Activated T-helper 2 cell treated with anti-CD3 and anti-CD28 coated beads, Interferon-gamma antibody, Interleukin-2, Interleukin-4, amounts not matched to agents 10 μg/mL and 5 μg/mL and 100 μg/mL, durations not matched to agents 14 hours and 24 hours and 36 hours (primary cell): ENCODE measurements at places on chromosomes 5 and 9. TPM values are rescaled to one million over a fixed set of nuclear protein-coding genes. Genes with fewer than 3 reads are reported as not detected.

The SPINK7 gene
- total RNA-seq = not detected in 2 replicates

DNA sequence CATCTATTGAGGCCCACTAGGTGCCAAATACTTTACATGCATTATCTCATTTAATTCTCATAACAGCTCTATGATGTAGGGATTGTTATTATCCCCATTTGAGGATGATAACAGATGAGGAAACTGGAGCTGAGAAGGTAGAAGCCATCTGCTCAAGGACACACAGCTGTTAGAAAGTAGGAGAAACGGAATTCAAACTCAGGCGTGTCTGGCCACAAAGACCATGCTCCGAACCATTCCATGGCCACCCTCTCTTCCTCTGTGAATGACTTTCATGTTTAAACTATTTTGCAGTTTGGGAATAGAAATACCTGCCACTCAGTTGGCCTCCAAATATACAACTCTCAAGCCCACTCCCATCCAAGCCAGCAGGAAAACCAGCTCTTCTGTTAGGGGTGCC, 87.6 kb upstream of the ANKRD55 start:
- H3K27me3 ChIP-seq = no peaks in the 10 kb centered on the region
- H3K4me3 ChIP-seq = no peak overlapping the region
- no peak for DNase-seq

DNA sequence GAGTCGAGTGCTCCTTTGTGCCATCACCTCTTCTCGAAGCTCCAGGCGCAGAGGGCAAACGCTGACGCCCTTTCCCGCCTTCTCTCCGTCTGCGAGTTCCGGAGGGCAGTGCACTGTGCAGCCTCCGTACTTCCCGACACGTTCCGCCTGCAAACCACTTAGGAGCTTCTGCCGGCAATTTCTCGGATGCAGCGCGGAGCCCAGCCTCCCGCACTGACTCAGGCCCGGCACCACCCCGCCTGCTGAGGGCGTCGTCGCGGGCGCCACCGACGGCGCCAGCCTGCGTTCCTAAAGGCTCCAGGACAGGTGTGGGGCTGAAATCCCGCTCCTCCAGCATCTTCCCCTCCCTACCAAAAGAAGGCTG, 9.3 kb upstream of the TRIM36 start:
- no peak overlapping the region for H3K27ac ChIP-seq
- no peak for DNase-seq
- no peaks in the 10 kb centered on the region for H3K36me3 ChIP-seq
- peaks cover 87% of the 10 kb centered on the region for H3K27me3 ChIP-seq

The C9orf50 gene
- not detected in 2 replicates for total RNA-seq

DNA sequence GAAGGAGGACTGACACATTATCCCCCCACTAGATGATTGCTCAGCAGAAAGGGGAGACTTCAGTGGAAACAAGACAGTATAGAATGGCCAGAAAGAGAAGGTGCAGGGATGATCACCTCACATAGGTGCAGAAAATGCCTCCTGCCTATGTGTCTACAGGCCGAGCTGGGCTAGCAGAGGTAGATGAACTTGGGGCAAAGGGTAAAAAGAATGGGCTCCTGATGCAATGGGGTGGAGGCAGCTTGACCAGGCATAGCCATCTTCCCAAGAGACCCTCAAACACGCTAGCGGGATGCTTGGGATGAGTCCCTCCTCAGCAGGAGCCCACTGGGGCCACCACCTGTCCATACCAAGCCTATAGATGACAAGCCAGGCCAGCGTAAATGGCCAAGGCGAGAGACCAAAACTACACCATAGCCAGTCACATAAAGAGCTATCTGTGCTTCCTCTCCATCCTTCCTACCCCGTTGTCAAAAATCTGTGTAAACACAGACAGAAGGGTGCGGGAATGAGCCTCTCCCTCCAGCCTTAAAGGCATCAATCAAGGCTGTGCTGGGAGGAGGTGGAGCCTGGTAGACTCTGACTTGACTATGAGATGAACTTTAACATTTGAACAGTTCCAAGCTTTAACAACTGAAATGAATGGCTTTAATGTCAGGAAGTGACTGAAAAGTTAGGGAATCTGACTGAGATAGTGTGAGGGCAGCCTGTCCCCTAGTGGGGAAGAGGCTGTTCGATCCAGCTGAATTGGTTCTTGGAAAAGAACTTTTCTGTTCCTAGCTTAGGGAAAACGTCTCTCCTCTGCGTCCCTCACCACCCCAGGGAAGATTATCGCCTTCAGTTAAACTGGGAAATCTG, 10.4 kb downstream of the C9orf152 start:
- no peaks in the 10 kb centered on the region for H3K36me3 ChIP-seq
- no peak overlapping the region for H3K4me3 ChIP-seq
- DNase-seq = no peak

GRCh38 chr5:124206540-124206939, 539.9 kb downstream of the ZNF608 start:
- no peak overlapping the region for H3K4me3 ChIP-seq
- DNase-seq = no peak
- H3K27ac ChIP-seq = no peak overlapping the region

The FER gene
- total RNA-seq = 7.0 and 7.3 TPM in 2 replicates

The IFNK gene
- not detected in 2 replicates for total RNA-seq

The MPDZ gene
- not detected in 2 replicates for total RNA-seq

GRCh38 chr9:79568337-79569101, 3.2 kb upstream of the TLE4 start:
- no peak for DNase-seq
- H3K4me1 ChIP-seq = peaks cover 12% of the 10 kb centered on the region
- H3K4me3 ChIP-seq = no peak overlapping the region
- peaks cover under 1% of the 10 kb centered on the region for H3K36me3 ChIP-seq
- H3K27me3 ChIP-seq = peaks cover 14% of the 10 kb centered on the region

The TGFBI gene
- total RNA-seq = not detected in 2 replicates

DNA sequence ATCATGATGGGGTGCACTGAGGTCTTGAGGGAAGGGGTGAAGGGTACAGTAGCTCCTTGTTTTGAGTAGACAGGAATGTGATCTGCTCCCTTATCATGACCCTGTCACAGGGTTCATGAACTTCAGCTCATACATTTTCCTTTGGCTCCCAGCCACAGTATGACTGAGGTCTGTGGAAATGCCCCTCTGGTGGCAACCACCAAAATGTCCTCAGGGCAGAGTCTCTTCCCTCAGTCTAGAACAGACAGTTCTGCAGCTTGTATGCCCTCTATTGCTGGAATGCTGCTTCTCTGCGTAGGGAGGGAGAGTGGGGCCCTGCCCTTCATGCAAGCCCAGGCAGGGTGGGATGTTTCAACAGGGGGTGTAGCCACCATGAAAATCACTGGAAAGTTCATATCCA, 53.8 kb upstream of the SNCAIP start:
- DNase-seq = no peak
- H3K36me3 ChIP-seq = no peaks in the 10 kb centered on the region
- no peaks in the 10 kb centered on the region for H3K4me1 ChIP-seq

The MARCOL gene
- total RNA-seq = not detected in 2 replicates

The CTXN3 gene
- not detected in 2 replicates for total RNA-seq

- H3K27ac ChIP-seq = no peak overlapping the region
- peaks cover 34% of the 10 kb centered on the region for H3K27me3 ChIP-seq
- peaks cover 15% of the 10 kb centered on the region for H3K4me1 ChIP-seq
- H3K4me3 ChIP-seq = peak overlapping the region; percentile 77
- peak; percentile 60 for DNase-seq
- H3K36me3 ChIP-seq = no peaks in the 10 kb centered on the region
These were observed 502 bp upstream of the CERCAM start for GRCh38 chr9:128420060-128420650.

DNA sequence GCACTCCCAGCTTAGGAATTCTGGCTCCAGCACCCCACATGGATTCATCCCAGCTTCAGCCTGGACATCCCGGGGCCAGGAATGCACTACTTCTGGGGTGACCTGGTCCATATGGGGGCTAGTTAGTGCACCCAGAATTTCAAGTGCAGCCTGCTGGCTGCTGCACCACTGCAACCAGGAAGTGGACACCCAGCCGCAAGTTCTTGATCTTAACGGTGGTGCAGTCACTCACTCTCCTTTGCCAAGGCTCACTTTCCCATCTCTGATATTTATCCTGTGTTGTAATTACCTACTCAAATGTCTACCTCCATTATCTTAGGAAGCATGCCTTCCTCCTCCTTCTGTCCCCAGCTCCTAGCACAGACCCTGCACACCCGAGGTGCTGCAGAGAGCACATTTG, 26.2 kb upstream of the RAB14 start:
- H3K27me3 ChIP-seq = no peaks in the 10 kb centered on the region
- no peaks in the 10 kb centered on the region for H3K36me3 ChIP-seq
- no peak for DNase-seq
- H3K27ac ChIP-seq = no peak overlapping the region

DNA sequence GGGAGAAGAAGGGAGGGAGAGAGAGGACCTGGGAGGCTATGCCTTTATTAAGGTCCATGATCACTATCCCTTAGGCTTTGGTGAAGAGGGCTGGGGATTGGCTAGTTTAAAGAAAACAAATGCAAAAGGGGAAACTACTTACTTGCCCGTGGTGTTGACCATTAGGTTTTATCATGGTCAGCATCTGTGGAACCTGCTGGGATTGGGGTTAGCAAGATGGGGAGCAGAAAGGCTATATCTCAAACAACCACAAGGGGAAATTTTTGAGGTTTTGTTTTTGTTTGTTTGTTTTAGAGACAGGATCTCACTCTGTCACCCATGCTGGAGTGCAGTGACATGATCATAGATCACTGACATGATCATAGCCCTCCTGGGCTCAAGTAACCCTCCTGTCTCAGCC, 9.0 kb upstream of the RAD23B start:
- no peaks in the 10 kb centered on the region for H3K36me3 ChIP-seq
- H3K4me3 ChIP-seq = no peak overlapping the region
- peaks cover 34% of the 10 kb centered on the region for H3K27me3 ChIP-seq
- DNase-seq = no peak
- no peak overlapping the region for H3K27ac ChIP-seq

GRCh38 chr9:127970401-127971313, 10.1 kb downstream of the EEIG1 start:
- H3K36me3 ChIP-seq = peaks cover 27% of the 10 kb centered on the region
- peak; percentile 73 for DNase-seq
- peak overlapping the region; percentile 71 for H3K4me3 ChIP-seq
- H3K27ac ChIP-seq = peak overlapping the region; percentile 91
- H3K27me3 ChIP-seq = no peaks in the 10 kb centered on the region

- no peak for DNase-seq
- H3K27ac ChIP-seq = no peak overlapping the region
- peaks cover 37% of the 10 kb centered on the region for H3K36me3 ChIP-seq
- H3K27me3 ChIP-seq = no peaks in the 10 kb centered on the region
- no peak overlapping the region for H3K4me3 ChIP-seq
These were observed 58.0 kb downstream of the GRAMD2B start for GRCh38 chr5:126481243-126481642.

- H3K27me3 ChIP-seq = no peaks in the 10 kb centered on the region
- H3K36me3 ChIP-seq = no peaks in the 10 kb centered on the region
- no peak overlapping the region for H3K4me3 ChIP-seq
These were observed 103.2 kb downstream of the VAV2 start for GRCh38 chr9:133888809-133889491.

DNA sequence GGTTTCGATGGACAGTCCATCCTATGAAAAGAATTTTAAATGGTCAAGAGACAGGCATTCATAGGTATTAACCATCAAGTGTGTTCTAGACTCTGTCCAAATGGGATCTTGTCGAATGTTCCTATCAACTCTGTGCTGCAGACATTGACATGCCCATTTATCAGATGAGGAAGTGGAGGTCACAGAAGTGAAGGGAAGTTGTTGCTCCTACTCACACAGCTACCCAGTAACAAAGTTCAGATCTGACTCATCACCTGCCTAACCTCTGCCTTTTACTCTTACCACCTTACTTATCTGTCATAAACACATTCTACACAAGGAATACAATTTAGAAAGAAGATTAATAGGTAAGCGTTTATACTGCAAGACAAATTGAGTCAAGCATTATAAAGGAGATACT, 426.2 kb upstream of the BRINP1 start:
- H3K4me3 ChIP-seq = no peak overlapping the region
- H3K27me3 ChIP-seq = no peaks in the 10 kb centered on the region
- H3K27ac ChIP-seq = no peak overlapping the region
- DNase-seq = no peak
- no peaks in the 10 kb centered on the region for H3K4me1 ChIP-seq

- H3K36me3 ChIP-seq = no peaks in the 10 kb centered on the region
- no peak overlapping the region for H3K4me3 ChIP-seq
- no peaks in the 10 kb centered on the region for H3K27me3 ChIP-seq
- DNase-seq = no peak
- no peaks in the 10 kb centered on the region for H3K4me1 ChIP-seq
- no peak overlapping the region for H3K27ac ChIP-seq
These were observed 157.5 kb downstream of the COMMD10 start for GRCh38 chr5:116242343-116242742.

DNA sequence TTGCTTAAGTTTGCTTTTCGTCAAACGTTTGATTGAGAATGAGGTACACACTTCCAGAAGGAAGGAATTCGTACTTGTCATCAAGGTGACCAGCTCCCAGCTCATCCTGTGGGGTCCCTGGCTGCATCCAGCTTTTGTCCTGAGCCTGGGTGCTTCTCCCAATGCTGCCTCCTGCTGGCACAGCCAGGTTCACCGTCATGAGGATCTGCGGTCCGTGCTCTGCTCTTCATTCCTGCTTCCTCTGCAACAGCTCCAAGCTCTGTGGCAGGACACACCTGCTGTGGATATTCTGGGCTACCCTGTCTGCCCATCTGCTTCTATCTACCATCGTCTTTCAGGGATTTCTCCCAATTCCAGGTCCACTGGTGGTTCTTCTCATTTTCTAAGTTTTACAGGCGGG, 13.3 kb upstream of the UBE2QL1 start:
- H3K27me3 ChIP-seq = peaks cover 14% of the 10 kb centered on the region
- no peaks in the 10 kb centered on the region for H3K4me1 ChIP-seq
- no peak overlapping the region for H3K4me3 ChIP-seq
- H3K27ac ChIP-seq = no peak overlapping the region
- H3K36me3 ChIP-seq = no peaks in the 10 kb centered on the region
- DNase-seq = no peak

GRCh38 chr9:20988671-20989315, 42.6 kb downstream of the HACD4 start:
- no peak overlapping the region for H3K27ac ChIP-seq
- H3K27me3 ChIP-seq = no peaks in the 10 kb centered on the region
- H3K4me1 ChIP-seq = no peaks in the 10 kb centered on the region
- DNase-seq = no peak
- peaks cover 41% of the 10 kb centered on the region for H3K36me3 ChIP-seq

- H3K27me3 ChIP-seq = peaks cover 7% of the 10 kb centered on the region
- H3K36me3 ChIP-seq = no peaks in the 10 kb centered on the region
- no peak for DNase-seq
- peaks cover 3% of the 10 kb centered on the region for H3K4me1 ChIP-seq
These were observed 8.2 kb upstream of the PAIP1 start for GRCh38 chr5:43565043-43565442.

GRCh38 chr5:9212605-9213004, 333.3 kb downstream of the SEMA5A start:
- no peak overlapping the region for H3K27ac ChIP-seq
- no peaks in the 10 kb centered on the region for H3K4me1 ChIP-seq
- DNase-seq = no peak
- H3K4me3 ChIP-seq = no peak overlapping the region
- H3K27me3 ChIP-seq = no peaks in the 10 kb centered on the region
- no peaks in the 10 kb centered on the region for H3K36me3 ChIP-seq

The SPINK4 gene
- total RNA-seq = not detected in 2 replicates

The PCSK1 gene
- total RNA-seq = not detected in 2 replicates
